ENCODE measurements at places on chromosomes 2 and 18.

- DNase-seq: no peak
Measured at GRCh38 chr18:31050635-31051034, 8.1 kb upstream of the DSC3 start.

- no peak for DNase-seq
Measured at GRCh38 chr18:47113796-47114540, 36.3 kb downstream of the HDHD2 start.

DNA sequence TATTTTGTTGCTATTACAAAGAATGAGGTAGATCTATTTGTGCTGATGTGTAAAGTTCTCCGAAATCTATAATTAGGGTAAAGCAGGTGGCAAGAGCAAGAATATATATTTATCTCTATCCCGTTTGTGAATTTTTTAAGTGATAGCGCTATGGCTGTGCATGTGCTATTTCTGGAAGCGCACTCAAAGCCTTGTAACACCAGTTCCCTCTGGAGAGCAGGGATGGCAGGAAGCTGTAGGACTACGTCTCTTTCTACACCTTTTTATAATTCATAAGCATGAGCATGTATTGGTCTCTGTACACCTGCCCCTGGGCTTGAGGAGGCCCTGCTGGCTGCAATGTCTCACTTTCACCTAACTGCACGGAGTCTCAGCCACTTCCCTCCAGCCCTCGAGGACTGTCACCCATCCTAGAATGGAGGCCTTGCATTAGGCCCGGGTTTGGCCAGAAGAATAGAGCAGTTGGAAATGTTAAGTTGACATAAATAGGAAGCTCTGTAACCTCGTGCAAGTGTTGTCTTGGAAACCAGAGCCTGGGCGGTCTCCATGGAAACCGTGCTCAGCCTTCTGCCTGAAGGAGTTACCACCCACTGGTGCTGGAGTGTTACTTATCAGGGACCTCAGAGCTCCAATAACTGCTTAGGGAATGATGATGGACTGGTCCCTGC lies 20.9 kb downstream of the ITM2C start:
- DNase-seq: no peak

DNA sequence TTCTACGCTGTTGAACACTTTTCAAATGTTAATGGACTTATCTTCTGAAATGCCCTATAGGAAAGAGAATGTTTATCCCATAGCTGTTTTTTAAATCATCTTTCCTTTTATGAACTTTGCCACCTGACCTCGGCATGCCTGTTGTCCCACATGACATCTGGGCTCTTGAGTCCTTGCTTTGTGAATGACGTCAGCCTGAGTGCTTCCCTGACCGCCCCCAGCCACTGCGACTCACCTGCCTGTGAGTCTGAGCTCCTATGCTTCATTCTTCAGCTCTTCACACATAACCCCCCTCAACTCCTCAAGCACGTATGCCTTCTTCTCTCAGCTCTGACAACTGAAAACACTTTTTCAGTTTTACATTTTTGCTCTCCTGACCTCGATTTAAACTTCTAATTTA lies 166.8 kb downstream of the DCDC2C start:
- no peak for DNase-seq

GRCh38 chr2:101474731-101475384 lies at the start of gene RFX8:
RFX8 (minus strand) TSS chr2:101475112; CDS start chr2:101466848, 8,264 bp downstream.
- DNase-seq: no peak

DNA sequence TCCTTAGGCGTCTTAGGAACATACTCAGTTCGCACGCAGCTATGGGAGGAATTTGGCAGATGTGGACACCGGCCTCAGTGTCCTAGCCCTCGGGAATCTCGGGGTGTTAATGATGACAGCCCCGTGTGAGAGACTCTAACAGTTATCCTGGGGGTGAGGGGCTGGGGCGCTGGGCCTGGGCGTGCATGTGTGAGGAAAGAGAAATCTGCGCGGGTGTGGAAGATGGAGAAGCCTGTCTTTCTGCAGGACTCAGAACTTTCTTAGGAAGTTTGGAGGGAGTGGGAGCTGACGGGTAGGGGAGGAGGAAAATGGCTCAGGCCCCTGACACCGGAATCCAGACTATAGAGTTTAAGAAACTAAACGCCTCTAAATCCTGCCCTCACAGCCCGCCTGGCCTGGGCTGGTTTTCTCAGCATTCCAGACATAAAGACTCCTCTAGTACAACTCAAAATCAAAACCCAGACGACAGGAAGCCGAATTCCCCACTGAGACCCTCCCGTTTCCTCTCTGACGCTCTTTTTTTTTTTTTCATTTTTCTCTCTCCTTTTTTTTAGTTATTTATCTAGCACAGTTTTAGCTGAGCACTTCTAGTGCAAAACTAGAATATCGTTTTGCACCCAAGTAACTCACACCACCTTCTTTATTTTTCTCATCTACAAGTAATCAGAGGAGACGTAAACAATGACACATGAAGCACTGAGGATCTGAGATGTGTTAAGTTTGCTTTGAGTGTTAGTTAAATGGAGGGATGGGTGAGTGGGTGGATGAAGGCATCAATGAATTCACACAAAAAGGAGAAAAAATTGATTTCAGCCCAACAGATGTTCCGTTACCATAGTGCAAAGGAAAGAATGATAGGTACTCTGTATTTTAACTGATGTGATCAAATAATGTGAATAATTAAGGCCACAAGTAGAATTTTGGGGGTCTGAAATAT lies 1.2 kb upstream of the HAAO start:
- no peak for DNase-seq

DNA sequence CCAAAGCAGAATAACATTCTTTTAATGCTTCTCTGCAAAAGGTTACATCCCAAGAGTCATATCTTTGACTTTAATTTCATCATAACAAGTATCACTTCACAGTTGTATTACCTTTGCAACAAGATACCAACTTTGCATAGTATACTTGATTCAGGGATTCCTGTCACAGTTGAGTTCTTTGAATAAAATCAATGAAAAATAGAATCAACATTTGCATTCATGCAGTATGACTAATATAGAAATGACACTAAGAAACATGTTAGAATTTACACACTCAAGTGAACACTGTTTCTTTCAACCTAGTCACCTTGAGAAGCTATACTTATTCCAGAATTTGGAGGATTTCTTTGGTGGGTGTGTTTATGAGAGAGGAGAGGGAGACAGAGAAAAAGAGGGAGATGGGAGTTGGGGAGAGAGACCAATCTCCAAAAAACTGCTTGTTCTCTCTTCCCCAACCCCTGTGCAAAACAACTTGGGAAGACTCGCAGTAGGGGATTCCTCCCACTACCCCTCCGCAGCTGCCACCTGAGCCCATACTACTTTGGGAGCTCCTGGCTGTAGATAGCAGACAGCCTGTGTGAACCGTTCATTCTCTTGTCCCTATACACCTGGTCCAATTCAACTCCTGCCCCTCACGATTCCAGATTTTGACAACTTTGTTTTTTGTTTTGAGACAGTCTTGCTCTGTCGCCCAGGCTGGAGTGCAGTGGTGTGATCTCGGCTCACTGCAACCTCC lies 57.7 kb downstream of the PELI1 start:
- no peak for DNase-seq

GRCh38 chr2:108491848-108492247 lies 42.4 kb upstream of the LIMS1 start:
- DNase-seq: no peak

GRCh38 chr2:44689516-44689915 lies 252.0 kb upstream of the SIX3 start:
- no peak for DNase-seq

GRCh38 chr2:170696948-170697347 lies 18.2 kb upstream of the SP5 start:
- no peak for DNase-seq

GRCh38 chr2:241953324-241953928 lies 83.9 kb downstream of the RTP5 start:
- no peak for DNase-seq

- peak; percentile 49 for DNase-seq
Measured at GRCh38 chr2:100017633-100018032, 124.8 kb downstream of the AFF3 start.

GRCh38 chr2:38524580-38524979 lies 78.1 kb downstream of the HNRNPLL start:
- DNase-seq: no peak

- DNase-seq: no peak
Measured at GRCh38 chr2:147441182-147441581, 403.6 kb upstream of the ACVR2A start.

GRCh38 chr2:126785236-126785635 lies 113.5 kb upstream of the TEX51 start:
- DNase-seq: no peak

DNA sequence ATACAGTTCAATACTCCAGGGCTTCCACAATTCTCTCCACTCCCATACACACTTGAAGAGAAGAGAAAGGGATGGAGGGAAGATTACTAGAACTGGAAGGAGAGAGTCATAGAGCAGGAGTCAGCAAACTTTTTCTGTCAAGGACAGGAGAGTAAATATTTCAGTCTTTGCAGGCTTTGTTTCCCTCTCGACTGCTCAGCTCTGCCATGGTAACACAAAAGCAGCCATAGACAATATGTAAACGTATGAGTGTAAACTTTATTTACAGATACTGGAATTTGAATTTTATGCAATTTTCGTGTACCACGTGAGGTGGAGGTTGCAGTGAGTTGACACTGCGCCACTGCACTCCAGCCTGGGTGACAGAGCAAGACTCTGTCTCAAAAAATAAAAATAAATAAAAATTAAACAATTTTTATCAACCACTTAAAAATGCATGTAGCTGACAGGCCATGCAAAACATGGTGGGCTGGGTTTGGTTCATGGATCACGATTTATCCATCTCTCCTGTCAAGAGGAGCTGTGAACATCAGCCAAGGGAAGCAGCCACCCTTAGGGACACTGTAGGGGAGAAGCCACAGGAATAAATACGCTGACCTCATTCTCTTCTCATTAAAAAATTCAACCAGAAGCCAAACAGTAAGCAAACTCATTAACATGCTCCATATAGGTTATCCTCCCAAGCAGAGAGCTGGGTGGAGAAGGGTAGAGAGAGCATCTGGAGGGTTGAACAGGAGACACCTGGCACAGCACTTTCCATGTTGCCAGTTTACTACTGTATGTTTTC lies 266.4 kb upstream of the FN1 start:
- DNase-seq: no peak

GRCh38 chr18:57621246-57621604 lies 411 bp downstream of the NARS1 start:
- DNase-seq: peak; percentile 19

DNA sequence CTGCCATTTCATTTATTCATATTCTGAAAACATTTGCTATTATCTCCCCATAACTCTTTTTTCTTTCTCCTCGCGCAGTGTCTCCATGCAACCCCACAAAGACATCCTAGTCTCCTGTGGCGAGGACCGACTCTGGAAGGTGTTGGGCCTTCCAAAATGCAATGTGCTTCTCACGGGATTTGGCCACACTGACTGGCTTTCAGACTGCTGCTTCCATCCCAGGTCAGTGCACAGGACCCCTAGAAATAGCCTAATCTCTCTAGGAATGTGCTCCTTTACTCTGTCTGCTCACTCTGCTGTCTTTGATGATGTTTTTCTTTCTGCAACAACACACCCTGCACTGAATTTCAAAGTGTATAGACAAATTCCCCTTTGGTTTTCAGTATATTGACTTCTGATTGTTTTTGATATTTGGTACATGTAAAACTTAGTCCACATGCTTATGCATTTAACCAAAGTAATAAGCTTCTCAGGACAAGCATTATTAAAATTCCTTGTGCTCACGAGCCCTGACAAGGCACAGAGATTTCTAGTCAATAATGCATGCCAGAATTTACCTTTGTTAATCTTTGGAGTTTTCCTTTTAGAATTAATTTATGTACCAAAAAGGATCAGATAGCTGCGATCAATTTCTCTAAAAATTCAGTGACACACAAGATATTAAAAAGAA lies 548.3 kb upstream of the VWC2L start:
- DNase-seq: peak; percentile 11

- no peak for DNase-seq
Measured at GRCh38 chr2:164734196-164734595, 107.4 kb downstream of the COBLL1 start.

DNA sequence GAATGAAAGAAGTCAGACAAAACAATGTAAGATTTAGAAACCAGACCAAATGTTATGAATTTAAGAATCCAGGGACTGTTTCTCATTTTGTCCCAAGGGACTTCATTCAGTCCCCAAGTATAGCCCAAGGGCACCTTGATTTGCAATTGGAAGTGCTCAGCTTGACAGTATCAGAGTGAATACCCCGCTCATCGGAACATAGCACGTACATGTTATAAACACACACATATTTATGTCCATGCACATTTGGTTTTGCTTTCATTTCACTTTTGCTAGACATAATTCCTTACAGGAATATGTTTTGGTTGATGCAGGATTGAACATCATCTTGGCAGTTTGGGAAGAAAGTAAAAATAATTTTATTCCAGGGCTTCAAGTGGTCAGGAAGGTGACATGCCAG lies 100.2 kb downstream of the PID1 start:
- no peak for DNase-seq

DNA sequence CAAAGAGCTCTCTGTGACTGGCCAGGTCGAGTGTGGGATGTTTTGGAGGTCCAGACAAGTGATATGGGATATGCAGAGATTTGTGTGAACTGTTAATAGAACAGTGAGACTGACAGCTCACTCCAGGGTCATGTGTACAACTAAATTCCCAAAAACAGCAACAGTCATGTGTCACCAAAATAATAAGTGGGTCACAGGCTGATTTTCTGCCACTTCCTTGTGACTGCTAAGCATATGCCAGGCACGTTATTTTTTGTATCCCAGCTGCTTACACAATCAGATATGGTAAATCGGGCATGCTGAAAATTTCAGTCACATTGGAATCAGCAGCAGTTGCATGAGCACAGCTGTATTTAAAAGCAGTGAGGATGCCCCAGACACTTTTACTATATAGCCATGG lies 198.7 kb downstream of the PTGR3 start:
- DNase-seq: no peak

DNA sequence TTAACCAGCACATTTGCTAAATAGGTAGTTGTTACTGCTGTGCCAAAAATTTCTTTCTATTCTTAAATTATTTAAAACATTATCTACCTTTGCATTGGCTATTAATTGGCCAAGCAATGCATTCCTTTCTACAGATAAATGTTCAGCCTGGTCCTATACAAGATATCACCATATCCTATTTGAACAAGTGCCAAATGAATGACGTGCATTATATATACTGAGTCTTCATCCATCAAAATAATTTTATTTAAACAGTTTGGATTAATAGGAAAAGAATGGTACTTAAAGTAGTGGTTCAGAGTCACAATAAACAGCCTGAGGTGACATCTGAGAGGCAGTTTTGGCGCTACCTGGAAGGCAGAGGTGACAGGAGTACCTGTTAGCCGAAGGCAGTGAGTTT lies 230.1 kb upstream of the EPAS1 start:
- no peak for DNase-seq

GRCh38 chr18:49249521-49249920 lies 210.9 kb downstream of the DYM start:
- DNase-seq: peak; percentile 61

GRCh38 chr2:233831011-233831721 lies 23.2 kb downstream of the HJURP start:
- no peak for DNase-seq

All from ACHN (cell line).